ENCODE measurements at places on chromosomes 1 and 21.
A peak's percentile ranks its signal among the peaks of the same experiment; 100 is the strongest.

DNA sequence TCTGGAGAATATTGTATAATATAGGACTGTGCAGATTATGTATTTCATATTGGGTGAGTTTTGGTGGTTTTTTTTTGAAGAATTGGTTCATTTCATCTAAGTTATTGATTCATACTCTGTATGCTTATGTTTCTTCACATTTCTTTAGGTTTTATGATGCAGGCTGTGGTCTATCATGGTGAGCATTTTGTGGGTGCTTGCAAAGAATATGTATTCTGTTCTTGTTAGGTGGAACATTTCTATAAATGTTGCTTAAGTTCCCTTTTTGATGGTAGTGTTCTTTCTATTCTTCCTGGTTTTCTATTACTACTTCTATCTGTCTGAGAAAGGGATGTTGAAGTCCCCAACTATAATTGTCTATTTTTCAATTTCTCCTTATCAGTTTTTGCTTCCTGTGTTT, 42.6 kb downstream of the PKN2 start:
- no peak for DNase-seq

DNA sequence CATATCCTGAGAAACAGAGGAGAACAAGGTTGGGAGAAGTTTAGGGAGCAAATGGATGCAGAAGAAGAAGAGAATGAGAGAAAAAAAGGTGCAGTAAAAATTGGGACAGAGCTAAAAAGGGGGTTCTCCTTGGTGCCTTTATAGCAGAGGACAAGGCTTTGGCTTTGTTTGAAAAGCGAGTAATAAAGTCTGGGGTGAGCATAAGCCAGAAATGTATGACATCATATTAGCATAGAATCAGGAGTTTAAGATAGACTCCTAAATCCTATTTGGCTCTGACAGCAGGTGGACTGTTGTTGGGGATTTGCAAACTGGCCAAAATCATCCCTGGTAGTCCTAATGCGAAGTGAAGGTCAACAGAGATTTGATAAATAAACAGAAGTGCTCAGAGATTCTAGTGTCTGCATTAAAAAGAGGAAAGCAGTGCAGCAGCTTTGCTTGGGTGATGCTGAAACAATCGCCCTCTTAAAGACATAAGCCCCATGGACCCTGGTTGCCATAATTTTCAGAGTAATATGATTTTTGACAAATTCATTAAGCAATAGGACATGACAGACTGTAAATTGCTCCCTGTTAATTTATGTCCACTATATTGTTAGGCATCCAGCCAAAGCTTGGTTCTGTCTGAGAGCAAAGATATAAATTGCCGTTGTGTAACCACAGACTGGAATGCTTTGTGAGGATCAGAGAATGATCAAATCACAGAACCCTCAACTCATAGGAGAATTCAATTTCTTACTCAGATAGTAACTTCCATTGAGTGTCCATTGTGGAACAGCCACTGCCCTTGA, 385.0 kb upstream of the NFIA start:
- peak; percentile 84 for DNase-seq

DNA sequence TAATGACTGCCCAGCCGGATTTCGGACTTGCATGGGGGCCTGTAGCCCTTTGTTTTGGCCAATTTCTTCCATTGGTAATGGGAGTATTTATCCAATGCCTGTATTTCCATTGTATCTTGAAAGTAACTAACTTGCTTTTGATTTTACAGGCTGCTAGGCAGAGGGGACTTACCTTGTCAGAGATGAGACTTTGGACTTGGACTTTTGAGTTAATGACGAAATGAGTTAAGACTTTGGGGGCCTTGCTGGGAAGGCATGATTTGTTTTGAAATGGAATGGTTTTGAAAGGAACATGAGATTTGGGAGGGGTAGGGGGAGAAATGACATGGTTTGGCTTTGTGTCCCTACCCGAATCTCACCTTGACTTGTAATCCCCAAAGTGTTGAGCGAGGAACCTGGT, 9.6 kb downstream of the UBE2G2 start:
- DNase-seq = no peak

DNA sequence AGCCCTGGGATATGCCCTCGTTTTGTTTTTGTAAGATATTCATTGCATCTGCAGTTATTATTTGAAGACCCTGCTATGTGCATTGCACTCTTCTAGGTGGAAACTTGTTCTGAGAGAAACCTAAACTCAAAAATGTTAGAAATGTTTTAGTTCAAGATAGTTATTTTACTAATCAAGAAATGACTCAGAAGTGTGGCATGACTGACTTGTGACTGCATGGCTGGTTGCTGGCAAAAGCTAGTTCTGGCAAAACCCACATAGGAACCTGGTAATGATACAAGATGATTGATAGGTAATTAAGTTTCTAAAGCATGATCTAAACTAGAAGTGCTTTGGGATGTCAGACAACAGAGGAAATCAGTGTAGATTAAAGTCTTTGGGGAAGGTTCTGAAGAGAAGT, 33.8 kb upstream of the NFASC start:
- DNase-seq = no peak

DNA sequence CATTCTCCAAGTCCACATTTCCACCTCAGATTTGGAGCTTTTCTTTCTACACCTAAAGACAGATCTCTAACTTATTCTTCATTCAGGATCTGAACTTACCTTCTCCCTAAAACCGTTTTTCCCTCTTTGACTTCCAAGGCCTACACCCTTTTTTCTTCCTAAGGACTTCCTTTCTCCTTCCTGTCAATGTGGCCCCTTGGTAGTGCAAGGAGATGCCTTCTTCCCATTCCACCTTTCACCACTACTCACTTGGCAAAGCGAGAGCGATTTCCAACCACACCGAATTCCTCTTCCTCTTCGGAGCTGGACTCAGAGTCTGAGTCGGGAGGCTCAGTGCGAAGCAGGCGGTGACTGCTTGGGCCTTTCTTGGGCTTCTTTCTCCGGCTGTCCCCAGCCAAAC, 1.3 kb downstream of the EFCAB14 start:
- DNase-seq = no peak

DNA sequence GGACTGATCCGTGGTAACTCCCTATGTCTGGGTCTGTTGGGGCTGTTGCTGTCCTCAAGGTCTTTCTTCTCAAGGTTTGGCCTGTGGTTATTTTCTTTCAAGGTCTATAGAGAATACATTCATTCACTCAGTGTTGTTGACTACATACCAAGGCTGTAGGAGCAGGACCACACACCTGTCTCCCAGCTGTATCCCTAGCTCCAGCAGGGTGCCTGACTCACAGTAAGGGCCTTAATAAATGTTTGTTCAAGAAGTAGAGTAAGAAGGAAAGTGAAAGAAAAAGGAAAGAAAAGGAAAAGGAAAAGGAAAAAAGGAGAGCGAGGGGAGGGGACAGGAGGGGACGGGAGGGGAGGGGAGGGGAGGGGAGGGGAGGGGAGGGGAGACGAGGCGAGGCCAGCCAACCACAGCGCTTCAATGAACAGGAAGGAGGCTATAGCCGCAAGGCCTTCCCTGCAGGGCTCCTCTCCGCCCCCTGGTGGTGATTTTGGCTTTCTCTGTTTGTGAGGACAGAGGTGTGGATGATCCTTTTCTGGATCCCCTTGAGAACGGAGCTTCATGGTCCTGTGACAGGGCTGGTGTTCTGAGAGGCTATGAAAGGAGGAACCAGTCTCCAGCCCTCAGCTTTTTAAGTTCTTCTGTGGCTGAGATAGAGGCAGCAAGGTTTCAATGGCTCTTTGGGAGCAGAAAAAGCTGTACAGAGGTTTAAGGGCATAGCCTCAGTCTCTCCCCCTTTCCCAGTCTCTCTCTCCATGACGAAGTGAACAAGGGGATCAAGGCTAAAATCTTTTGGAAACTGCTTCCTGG, 30.6 kb upstream of the LCE5A start:
- DNase-seq = peak; percentile 72

- no peak for DNase-seq
Measured at GRCh38 chr21:35506352-35506751, 457.2 kb upstream of the RUNX1 start.

DNA sequence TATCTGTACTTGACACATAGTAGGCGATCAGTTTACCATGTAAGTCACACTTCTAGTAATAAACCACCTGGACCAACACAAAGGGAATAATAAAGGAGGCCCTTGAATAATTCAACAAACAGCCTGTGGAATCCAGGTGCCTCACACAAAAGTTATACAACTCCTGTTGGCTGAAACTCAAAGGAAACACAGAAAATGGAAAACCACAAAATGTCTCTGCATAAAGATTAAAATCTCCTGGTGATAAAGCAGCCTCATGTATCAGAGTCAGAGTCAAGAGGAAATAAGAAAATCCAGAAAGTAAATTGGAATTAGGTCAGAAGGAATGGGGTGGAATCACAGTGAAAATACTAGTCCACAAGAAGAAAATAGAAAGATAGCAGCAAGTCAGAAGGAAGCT, 592.5 kb downstream of the NPHP4 start:
- no peak for DNase-seq

DNA sequence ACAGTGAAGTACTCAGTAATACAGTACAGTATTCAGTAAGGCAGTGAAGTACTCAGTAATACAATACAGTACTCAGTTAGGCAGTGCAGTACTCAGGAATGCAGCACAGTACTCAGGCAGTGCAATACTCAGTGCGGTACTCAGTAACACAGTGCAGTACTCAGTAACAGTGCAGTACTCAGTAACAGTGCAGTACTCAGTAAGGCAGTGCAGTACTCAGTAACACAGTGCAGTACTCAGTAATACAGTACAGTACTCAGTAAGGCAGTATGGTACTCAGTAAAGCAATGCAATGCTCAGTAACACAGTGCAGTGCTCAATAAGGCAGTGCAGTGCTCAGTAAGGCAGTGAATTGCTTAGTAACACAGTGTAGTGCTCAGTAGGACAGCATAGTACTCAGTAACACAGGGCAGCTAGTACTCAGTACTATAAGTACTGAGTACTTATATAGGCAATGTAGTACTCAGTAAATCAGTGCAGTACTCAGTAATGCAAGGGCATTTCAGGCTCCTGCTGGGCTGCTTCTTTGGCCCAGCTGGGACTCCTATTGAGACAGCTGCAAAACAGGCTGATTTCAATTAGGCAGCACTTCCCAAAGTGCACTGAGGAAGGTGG, 411.3 kb downstream of the DISC1 start:
- DNase-seq = peak; percentile 50

DNA sequence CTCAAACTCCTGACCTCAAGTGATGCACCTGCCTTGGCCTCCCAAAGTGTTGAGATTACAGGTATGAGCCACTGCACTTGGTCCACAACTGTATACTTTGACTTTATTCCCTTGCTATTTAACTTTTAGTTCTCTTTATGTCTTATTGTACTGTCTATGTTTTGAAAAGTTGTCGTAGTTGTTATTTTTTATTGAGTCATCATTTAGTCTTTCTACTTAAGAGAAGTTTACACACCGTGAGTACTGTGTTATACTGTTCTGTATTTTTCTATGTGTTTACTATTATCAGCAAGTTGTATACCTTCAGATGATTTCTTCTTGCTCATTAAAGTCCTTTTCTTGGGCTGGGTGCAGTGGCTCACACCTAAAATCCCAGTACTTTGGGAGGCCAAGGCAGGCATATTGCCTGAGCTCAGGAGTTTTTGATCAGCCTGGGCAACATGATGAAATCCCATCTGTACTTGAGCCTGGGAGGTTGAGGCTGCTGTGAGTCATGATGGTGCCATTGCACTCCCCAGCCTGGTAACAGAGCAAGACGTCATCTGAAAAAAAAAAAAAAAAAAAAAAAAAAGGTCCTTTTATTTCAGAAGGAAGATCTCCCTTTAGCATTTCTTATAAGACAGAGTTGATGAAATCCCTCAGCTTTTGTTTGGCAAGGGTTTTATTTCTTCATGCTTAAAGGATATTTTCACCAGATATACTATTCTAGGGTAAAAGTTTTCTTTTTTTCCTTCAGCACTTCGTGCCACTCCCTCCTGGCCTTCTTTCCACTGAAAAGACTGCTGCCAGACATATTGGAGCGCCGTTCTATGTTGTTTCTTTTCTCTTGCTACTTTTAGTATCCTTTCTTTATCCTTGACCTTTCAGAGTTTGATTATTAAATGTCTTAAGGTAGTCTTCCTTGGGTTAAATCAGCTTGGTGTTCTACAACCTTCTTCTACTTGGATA, 47.6 kb downstream of the TNFSF18 start:
- no peak for DNase-seq

- DNase-seq = peak; percentile 70
Measured at GRCh38 chr1:183635099-183635605, 431 bp downstream of the ARPC5 start.

DNA sequence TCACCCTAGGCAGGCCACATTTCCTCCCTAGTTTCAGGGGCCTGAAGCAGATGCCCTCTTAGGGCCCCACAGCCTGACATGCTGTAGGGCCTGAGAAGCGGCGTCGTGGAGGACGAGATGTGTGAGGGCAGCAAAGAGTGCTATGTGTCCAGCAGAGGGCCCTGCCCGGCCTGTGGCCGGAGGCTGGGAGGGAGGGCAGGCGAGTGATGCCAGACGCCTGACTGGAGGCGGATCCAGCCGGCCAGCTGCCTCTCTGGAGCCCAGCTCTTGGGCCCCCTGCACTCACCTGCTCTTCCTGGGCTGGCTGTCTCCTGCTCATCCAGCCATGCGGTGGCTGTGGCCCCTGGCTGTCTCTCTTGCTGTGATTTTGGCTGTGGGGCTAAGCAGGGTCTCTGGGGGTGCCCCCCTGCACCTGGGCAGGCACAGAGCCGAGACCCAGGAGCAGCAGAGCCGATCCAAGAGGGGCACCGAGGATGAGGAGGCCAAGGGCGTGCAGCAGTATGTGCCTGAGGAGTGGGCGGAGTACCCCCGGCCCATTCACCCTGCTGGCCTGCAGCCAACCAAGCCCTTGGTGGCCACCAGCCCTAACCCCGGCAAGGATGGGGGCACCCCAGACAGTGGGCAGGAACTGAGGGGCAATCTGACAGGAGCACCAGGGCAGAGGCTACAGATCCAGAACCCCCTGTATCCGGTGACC, at the start of gene GPR37L1:
Gene GPR37L1 (plus strand): TSS at position 279 of the 697 bp plus-strand sequence. CDS start 47 bp downstream, at position 326.
- DNase-seq = no peak
